Cerebellar nuclear complex (tissue), 1 donor: ENCODE measurements at places on chromosomes 13 and 19.

DNA sequence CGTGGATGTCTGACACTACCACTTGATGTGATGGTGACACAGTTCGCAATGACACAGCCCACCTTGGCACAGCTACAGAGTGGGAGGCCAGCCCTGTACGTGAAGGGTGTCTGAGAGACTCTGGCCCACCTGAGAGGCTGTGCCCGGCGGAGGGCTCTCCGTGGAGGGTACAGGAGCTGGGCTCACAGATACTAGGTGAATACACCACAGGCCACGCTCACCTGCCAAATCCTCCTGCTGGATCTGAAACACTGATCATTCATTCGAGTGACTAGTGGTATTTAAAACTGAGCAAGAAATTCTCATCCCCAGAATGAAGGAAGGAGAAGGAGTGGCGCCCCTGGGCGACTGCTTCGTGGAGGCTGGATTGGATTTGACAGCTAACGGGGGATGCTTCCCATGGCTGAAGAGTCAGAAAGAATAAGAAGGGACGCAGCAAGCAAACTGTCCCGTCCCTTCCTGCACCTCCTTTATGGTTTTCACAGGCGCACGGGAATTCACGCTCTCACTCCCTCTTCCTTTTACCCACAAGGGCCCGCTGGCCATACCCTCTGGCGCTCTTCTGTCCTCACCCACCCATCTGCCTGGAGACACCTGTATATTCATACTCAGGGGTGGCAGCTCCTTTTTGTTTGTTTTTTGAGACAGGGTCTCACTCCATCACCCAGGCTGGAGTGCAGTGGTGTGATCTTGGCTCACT, 25.0 kb downstream of the CEBPG start:
- no peak for DNase-seq

DNA sequence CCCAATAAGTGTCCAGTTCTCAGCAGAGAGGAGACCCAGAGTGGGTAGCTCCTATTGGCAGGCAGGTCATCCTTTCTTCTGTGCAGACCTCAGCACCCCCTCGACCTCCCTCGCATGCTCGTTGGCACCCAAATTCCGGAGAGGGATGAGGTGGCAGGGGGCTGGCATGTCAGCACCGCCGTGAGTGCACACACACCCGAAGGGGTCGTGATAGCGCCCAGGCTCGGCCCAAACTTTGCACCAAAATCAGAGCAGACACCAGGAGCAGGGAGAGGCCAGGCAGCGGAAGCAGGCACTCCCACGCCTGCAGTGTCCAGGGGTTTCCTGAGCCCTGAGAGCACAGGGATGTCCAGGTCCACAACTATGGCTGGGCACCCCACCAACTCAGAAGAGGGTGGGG, 1503.8 kb upstream of the PCDH20 start:
- no peak for DNase-seq

DNA sequence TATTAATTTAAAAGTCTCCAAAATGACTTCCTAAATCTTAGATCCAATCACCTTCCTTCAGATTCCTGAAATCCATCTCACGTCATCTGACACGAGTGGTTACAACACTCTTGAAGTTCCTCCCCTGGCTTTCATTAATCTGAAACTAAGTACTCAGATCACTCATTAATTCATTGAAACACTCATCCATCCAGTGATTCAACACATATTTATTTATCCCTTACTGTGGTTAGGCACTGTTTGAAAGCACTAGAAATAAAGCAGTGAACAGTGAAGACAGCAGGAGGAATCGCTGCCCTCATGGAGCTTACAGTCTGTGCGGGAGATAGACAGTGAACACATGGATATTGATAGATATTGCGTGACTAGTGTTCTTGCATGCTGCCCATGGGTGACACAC, 472.4 kb downstream of the DCT start:
- DNase-seq = no peak

GRCh38 chr13:43647471-43647870, 139.3 kb downstream of the ENOX1 start:
- no peak for DNase-seq

GRCh38 chr13:19587635-19588300, 26.4 kb upstream of the TPTE2 start:
- no peak for DNase-seq

DNA sequence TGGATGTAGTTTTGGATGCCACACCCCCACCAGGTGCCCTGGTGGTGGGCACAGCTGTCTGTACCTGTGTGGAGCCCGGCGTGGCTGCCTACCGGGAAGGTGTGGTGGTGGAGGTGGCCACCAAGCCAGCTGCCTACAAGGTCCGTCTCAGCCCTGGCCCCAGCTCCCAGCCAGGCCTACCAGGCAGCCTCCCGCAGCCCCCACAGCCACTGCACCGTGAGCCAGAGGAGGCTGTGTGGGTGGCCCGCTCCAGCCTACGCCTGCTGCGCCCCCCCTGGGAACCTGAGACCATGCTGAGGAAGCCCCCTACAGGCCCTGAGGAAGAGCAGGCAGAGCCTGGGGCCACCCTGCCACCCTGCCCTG, 3.5 kb downstream of the CIC start:
- DNase-seq = no peak
